ENCODE measurements at places on chromosomes 1 and 21.

DNA sequence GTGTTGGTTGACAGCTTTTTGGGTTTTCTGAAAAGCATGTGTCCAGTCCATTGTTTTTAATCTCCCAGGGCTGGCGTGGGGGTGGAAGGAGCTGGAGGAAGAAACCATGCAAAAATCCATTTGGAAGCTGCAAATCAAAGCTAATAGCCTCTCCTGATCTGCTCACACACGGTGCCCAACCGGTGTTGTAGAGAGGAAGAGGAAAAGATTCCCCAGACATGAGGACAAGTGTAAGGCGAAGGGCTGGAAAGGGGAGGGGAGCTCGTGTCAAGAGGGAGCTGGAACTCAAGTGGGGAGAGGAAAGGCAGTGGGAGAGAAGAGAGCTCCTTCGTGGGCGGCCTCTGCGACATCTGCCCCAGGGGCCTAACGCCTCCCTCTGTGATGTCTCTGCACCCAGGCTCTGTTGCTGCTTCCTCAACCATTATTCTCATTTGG lies 112.3 kb upstream of the IRF2BP2 start:
- no peak for DNase-seq

- no peak for DNase-seq
These were observed 27.6 kb upstream of the SDHB start for GRCh38 chr1:17081439-17081838.

GRCh38 chr1:14111121-14111520 lies 411.1 kb downstream of the PRDM2 start:
- DNase-seq = no peak

GRCh38 chr1:101914473-101915242 lies 82.1 kb downstream of the OLFM3 start:
- no peak for DNase-seq

GRCh38 chr1:1937549-1938275 lies 18.6 kb upstream of the TMEM52 start:
- no peak for DNase-seq

GRCh38 chr1:164660412-164660772 lies 101.4 kb downstream of the PBX1 start:
- DNase-seq = no peak

DNA sequence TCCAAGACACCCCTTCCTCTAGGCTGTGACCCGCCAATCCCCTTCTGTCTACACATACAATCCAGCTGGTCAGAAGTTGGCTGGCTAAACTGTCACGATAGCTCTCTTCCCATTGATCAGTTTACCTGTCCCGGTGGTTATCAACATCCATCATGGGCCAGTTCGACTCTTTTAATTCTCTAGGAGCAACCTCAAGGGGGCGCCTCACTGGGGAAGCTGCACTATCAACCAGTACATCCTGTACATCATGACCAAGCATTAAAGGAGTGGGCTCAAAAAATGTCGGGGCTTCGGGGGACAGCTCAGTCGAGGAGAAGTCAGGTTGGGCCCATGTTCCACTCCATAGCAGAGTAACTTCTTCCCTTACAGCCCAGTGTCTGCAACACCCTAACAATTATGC lies 53.2 kb upstream of the B3GALNT2 start:
- no peak for DNase-seq

DNA sequence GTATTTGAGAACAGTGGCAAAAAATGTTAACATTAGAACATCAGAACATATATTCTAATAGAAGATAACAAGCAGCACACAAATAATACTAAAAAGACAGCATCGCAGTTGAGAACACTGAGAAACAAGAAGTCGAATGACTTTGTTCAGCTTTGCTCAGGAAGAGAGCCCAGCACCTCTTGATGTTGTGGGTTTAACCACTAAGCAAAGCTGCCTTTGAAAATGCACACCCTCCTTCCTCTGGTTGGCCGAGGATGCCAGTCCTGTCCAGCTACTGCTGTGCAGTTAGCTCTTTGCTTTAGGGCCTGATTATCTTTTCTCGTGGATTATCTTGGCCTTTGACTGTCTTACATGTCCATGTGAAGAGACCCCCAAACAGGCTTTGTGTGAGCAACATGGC lies 60.5 kb downstream of the SPATA46 start:
- no peak for DNase-seq

DNA sequence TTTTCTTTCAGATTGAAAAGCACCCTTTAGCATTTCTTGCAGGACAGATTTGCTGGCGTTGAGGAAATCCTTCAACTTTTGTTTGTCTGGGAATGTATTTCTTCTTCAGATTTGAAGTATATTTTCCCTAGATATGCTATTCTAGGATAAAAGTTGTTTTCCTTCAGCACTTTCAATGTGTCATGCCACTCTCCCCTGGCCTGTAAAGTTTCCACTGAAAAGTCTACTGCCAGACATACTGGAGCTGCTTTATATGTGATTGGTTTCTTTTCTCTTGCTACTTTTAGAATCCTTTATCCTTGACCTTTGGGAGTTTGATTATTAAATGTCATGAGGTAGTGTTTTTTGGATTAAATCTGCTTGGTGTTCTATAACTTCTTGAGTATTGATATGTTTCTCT lies 44.2 kb upstream of the CD55 start:
- no peak for DNase-seq

DNA sequence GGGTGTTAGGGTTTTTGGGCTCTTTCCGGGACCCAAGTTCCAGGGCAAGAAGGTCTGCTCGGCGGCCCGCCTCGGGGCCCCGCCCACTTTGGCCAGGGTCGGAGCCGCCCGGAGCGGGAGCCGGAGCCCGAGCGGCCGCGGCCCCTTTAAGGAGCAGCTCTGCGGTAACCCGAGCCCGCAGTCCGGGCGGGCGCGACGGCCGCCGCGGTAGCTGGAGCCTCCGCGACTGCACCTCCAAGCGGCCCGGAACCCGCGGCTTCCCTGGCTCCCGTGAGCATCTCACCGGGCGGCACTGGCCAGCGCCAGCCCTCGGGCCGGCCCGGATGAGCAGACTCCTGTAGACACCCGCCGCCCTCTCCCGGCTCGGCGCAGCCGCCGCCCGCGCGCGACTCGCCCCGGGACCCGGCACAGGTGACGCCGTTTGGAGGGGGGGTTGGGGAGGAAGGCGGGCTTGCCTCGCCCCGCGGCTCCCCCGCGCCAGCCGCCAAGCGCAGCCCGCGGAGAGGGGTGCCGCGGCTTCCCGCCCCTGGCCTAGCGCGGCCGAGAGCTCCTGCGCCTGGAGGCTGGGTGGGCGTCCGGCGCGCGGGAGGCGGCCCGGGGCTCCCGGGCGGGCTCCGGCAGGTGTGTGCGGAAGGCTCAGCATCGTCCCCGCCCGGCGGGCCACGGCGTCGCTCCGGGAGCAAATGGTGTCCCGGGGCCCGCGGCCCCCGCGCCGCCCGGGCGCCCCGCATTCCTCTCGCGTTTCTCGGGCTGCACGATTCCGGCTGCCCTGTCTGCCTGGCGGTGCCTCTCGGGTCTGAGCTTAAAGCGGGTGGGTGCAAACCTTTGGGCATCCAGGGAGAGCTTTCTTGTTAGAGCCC lies at the start of gene TLCD4:
TLCD4 (plus strand) TSS at position 149 of the 860 bp plus-strand sequence. CDS start 26,547 bp downstream, outside the sequence.
- peak; percentile 4 for DNase-seq

GRCh38 chr1:241356187-241356518 lies 852 bp downstream of the RGS7 start:
- no peak for DNase-seq

DNA sequence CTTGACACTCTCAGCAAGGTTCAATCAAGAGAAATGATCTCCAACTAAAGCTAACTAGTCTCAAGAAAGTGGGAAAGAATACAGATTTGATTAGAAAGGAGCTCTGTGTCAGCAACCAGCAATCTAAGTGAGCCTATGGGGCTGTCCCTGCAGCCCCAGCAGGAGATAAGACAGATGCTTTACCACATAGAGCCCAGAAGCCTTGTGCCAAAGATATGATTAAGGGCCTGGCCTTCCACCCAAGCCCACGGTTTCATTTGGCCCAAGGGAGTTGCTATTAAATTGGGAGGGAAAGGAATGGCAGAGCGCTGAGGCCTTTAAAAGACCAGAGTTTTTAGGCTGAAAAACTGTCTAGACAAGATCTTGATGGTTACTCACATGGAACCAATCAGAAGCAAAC lies 74.8 kb downstream of the HLCS start:
- DNase-seq = no peak

DNA sequence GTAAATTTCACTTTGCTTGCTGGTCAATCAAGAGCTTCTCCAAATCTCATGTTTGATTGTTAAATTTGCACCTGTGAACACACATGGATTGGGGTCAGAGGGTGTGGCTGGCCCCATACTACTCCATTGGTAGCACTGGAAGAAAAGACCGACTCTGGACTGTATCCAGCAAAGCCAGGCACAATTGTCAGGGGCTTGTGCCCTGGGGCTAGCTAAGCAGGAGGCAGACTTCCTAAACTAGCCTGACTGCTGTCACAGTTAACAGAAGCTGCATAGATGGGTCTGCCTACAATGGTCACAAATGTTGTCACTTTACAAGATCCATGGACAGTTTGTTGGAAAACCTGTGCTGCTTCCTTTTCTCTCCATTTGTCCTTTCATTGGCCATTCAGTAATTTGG lies 421.0 kb downstream of the DSCAM start:
- no peak for DNase-seq

DNA sequence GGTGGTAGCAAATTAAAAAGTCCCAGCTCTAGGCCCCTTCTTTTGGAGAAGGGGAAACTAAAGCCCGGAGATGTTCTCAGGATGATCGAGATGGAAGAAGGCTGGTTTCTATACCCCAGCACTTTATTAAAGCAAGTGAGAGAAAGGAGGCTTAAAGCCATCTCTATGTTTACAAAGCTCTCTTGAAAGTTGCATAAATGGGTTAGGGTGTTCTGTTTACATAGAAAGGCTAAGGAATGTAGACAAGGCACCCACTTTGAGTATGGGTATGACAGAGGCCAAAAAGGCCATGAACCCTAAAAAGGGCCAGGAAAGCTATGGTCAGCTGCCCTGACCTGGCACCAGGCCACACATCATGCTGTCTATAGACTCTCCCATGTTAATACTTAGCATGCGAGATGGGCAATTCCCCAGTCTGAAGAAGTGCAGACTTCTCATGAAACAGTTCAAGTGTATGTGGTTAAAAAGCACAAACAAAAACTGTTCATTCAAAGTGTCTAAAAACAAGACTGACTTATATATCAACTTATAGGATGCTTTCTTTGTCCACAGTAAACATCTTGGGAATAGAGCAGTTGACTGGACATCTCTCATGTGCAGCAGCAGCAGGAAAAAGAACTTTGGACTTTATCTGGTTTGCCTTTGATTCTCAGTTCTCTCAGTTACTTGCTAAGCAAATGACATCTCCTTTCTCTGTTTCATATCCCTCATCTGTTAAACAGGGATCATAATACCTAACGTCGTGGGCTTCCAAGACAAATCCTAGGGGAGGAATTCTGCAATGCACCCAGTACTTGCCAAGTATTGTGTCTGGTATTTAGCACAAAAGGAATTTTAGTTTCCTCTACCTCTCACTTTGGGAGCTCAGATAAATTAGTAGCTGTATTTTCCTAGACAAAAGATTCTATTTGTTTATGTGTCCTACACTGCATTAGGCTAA lies 521.6 kb downstream of the PLPP3 start:
- no peak for DNase-seq

DNA sequence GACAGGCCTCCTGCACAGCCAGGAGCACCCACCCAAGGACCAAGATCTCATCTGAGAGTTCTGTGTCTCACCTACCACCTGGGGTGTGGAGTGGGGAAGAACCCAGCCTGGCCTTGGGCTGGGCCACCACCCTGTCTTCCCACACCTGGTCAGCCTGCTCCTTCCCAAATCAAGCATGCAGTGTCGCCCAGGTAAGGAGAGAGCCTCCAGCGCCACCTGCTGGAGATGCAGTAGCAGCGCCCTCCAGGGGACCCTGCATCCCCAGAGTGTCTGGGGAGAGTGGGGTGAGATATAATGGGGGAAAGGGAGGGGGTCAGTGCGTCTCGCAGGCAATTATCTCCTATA lies 32.3 kb downstream of the KIAA2013 start:
- peak; percentile 47 for DNase-seq

- DNase-seq = no peak
These were observed 32.3 kb upstream of the NR5A2 start for GRCh38 chr1:199995096-199995685.

GRCh38 chr1:3192361-3192760 lies 123.4 kb downstream of the PRDM16 start:
- DNase-seq = no peak

GRCh38 chr21:45931397-45931969 lies 50.1 kb upstream of the COL6A1 start:
- DNase-seq = no peak

DNA sequence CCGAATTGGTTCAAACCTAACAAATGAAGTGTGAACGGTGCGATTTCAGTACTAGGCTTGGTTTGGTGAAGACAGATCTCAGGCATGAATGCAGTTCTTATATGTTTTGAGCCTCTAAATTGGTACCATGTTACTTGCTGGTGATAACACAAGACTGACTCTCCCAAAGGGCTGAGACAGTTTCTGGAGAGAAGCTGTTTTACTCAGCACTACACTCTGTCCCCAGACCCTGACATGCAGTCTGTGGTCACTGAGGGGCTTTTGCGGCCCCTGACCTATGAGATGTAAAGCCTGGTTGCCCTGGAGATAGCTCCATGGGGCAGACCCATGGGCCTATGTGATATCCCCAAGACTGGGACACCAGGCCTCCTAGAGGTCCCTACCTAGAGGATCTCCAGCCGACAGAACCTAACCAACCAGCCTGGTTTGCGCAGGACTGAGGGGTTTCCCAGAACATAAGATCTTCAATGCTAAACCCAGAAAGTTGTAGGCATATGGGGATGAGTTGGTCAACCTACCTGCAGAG lies 19.4 kb upstream of the FOXE3 start:
- DNase-seq = no peak

GRCh38 chr1:39566441-39567137 lies 10.0 kb downstream of the PABPC4 start:
- no peak for DNase-seq

GRCh38 chr1:7549277-7550161 lies 221.6 kb upstream of the VAMP3 start:
- DNase-seq = no peak

DNA sequence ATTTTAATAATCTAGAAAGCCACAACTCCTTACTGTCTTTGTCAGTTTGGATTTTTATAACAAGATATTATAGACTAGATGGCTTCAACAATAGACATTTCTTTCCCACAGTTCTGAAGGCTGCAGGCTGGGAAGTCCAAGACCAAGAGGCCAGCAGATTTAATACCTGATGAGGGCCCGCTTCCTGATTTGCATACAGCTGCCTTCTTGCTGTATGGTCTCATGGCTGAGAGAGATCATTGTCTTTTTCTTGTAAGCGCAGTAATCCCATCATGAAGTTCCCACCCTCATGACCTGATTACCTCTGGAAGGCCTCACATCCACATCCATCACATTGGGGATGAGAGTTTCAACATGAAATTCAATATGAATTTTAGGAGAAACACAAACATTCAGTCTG lies 9.8 kb downstream of the RPS6KC1 start:
- DNase-seq = no peak
